Activated CD4-positive, alpha-beta T cell treated with anti-CD3 and anti-CD28 coated beads, Interleukin-2, amount 50 U/mL, for 24 hours (primary cell): ENCODE measurements at places on chromosomes 11 and 22.

DNA sequence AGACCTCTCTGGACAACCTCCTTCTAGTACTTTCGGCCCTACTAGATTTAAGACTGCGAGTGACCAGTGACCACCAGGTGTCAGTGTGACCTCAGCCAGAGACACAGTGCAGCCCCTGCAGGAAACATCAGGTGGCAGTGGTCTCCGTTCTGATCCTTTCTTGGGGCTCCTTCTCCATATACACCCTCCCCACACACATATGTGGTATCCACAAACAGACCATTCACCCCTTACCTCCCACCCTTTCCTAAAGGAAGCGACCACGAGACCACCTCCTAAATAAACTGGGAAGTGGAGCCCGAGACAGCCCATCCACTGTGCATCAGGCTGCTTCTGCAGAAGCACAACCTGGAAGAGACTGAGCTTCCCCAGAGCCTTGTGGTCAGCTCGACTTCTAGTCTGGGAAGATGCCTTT lies 38.5 kb upstream of the CYP2D6 start:
- DNase-seq: peak; percentile 54

DNA sequence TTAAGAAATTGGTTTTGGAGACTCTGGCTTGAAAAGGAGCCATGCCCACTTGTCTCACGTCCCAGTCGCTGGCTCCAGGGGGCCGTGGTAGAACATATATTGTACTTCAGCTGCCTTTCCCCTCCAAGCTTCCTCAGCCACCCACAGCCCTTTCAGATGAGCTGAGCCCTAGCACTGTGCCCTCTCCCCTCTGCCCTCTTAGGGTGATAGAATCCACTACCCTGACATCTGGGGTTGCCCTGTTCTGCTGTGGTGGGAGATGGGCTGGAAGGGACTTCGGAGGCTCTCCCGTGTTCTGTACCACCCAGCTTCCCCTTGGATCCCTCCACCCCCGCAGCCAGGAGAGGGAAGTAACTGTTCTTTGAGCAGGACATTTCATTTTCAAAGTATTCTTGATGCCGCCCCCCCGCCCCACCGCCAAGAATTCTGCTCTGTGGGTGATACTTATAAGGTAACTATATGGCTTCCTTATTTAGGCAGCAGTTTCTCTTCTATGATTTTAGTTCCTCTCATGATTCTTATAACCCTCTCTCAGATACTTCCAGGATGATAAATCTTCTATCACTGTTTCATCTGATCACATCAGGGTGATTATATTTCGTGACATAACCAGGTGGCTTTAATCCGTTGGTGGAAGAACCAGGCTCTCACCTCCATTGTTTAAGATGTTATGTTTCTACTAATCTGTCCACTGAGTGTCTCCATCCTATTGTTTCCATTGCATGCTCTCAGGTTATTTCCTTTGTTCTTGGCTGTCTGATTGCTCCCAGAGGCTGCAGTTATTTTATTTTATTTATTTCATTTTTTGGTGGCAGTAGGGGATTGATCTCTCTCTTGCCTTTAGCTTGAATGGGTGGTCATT lies 24.1 kb downstream of the ZBTB16 start:
- DNase-seq: no peak

- no peak for DNase-seq
Observed at GRCh38 chr11:30346068-30346688, 23.3 kb downstream of the ARL14EP start.

- no peak for DNase-seq
Observed at GRCh38 chr11:12792590-12792989, 118.4 kb downstream of the TEAD1 start.

DNA sequence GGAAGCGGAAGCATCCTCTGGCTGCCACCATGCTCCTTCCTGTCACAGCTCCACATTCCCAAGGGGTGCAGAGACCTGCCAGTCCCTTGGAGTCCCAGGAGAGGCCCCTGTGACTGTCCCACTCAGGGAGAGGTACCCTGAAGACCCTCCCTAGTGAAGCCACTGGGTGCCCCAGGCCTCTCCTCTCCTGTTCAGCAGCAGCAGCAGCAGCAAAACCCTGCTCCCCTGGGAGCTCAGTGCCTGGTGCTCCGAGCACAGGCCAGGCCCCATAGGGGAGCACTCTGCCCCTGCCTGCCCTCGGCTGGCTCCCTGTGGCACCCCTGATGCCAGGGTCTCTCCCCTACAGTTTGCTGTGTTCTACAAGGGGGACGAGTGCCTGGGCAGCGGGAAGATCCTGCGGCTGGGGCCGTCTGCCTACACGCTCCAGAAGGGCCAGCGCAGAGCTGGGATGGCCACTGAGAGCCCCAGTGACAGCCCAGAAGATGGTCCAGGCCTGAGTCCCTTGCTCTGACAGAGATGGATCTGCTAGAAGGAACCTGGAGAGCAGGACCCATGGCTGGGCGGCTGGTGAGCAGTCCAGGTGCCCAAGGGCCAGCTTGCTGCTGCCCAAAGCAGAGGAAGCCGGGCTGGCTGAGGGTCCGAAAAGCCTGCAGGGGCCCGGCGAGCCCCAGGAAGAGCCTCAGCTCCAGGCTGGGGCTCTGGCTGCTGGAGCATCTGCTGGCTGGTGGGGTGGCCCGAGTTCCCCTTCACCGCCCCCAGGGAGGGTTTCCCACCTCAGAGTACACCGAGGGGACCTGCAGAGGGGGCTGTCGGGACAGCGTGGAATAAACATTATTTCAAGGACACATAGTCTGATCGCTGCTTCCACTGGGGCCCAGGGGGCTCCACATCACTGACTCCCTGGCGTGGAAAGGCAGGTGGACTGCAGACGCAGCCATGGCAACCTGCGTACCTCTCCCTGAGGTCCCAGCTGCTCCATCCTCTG lies 21.3 kb downstream of the TRMU start:
- DNase-seq: no peak

DNA sequence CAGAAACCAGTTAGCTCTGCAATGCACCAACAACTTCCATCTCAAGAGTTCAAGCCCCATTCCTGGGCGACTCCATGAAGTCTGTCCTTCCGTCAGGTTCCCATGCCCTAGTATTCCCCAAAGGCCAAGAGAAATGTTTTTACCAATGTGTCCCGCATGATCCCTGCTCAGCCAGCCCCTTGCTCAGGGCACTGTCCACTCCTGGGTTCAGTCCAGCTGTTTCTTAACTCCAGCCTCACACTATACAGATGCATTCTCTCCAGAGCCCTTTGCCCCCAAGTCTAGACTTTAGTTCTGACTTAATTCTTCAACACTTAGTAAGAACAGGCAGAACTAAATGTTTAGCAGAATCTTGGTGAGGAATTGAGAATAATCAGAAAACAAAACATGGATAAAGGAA lies 497.5 kb downstream of the SOX6 start:
- DNase-seq: no peak

- DNase-seq: no peak
Observed at GRCh38 chr22:40400159-40400558, 29.8 kb downstream of the SGSM3 start.

GRCh38 chr11:129247135-129247534 lies 55.0 kb upstream of the ARHGAP32 start:
- DNase-seq: no peak

GRCh38 chr11:69832561-69833413 lies 13.6 kb upstream of the FGF3 start:
- DNase-seq: no peak

GRCh38 chr11:116513894-116514293 lies 258.9 kb downstream of the BUD13 start:
- no peak for DNase-seq

GRCh38 chr11:1011320-1011698 lies 25.2 kb downstream of the MUC6 start:
- DNase-seq: no peak

DNA sequence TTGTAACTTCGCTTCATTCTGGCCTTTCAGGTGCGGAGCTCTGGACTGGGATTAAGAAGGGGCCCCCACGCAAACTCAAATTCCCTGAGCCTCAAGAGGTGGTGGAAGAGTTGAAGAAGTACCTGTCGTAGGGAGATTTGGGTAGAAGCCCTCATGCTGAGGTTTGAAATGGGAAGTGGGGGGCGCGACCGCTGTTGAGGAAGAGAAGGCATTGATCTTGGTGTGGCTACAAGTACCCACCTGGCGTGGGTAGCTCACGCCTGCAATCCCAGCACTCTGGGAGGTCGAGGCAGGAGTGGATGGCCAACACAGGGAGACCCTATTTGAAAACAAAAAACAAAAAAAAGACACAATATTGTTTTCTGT lies 779 bp downstream of the SELENOH start:
- DNase-seq: no peak

GRCh38 chr11:120229451-120230424 lies 10.2 kb upstream of the POU2F3 start:
- no peak for DNase-seq

DNA sequence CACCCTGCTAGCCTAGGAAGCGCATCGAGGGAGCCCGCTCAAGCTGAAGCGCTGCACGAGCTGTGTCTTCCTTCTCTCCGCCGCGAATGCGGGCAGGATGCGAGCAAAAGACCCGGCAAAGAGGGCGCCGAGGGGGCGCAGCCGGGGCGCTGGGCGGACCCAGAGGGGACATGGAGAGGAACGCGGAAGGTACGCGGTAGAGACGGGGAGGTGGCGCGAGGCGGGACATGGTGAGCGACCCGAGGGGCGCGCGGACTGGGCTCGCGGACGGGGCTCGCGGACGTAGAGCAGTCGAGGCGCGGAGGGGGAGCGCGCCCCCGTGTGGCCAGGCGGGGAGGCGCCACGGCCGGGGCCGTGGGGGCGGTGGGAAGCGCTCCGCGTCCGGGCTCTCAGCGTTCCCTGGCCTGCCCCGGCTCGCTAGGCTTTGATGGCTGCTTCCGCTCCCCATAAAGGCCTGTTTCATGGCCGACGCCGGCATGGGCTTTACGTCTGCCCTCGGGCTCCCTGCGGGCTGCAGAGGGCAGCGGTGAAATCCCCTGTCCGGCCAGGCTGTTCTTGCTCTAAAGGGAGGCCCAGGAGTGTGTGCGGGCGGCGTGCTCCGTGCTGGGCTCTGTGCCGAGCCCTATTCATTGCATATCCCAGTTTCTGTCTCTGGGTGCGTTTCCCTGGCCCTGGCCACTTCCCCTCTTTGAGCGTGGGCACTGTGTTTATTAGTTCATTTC lies 31.2 kb upstream of the TRIM29 start:
- no peak for DNase-seq

DNA sequence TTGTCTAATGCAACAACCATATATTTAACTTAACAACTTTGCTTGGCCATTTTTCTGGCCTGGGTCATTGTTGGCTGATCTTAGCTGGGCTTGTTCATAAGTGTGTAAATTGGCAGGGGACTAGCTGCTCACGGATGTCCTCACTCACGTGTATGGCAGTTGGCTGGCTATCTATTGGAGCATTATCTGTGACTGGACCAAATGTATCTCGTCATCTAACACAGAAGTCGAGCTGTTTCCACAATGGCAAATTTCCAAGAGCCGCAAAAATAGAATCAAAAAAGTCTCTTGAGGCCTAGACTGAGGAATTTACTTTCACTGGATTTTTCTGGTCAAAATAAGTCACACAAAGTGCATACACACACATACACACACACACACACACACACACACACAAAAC lies 893.3 kb downstream of the FAM181B start:
- no peak for DNase-seq

DNA sequence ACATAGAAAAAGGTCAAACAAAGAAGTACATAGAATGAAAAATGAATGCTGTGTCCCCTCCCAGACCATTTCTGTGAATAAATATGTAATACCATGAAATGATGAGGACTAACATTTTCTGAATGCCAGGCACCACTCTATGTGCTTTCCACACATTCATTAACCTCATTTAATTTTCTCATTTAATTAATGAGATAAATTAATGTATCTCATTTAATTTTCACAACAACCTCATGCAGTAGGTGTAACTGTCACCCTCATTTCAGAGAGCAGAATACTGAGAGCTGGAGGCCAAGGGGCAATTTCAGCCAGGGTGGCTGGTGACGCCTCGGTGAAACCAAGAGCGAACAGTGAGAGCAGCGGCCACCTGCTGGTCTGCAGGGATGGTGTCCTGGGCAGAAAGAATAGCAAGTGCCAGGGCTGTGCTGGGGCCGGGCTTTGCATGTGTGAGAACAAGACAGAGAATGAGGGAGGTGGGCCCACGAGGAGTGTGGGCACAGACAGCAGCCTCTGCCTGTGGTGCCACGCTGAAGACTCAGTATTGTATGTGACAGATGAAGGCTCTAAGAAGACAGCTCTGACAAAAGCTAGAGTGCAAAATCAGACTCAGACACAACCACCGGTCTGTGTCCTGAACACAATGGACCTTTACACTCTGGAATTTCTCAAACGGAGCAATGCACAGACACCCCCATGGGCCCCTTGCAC lies 1.8 kb upstream of the SERPIND1 start:
- no peak for DNase-seq

DNA sequence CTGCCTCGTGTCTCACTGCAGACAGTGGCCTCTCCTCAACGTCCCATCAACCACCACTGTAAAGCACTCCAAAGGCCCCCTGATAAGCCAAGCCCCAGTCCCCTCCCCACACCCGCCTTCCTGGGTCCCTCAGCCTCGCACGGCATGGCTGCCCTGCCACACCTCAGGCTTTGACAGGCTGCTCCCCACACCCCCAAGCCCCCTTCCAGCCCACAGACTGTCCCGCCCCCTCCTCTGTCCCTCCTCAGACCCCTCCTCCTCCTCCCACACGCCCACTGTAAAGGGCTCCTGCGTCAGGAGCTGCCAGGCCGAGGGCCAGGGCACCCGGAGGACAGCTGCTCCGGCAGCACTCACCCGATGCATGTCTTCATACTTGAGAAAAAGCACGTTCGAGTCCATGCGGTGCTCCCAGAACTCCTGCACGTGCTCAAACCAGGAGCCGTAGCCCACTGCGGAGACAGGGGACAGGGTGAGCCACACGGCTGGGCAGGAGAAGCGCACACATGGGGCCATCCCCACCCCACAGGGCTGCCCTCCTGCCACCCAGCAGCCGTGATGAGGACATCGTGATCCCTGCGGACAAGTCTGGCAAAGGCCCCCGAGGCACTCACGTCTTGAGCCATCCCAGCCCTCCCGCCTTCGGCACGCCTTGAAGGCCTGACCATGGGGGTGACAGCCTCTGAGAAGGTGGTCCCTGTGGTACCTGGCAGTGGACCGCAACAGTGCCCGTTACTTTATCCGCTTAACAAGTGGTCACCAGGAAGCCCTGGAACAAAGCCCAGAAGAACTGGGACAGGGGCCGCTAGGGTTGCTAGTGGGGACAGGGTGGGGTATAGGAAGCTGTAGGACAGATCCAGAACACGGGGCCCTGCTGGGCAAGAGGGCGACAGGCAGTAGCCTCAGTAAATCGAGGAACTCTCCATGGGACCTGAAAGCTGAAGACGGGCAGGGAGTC lies 21.5 kb upstream of the EFCAB6 start:
- no peak for DNase-seq

DNA sequence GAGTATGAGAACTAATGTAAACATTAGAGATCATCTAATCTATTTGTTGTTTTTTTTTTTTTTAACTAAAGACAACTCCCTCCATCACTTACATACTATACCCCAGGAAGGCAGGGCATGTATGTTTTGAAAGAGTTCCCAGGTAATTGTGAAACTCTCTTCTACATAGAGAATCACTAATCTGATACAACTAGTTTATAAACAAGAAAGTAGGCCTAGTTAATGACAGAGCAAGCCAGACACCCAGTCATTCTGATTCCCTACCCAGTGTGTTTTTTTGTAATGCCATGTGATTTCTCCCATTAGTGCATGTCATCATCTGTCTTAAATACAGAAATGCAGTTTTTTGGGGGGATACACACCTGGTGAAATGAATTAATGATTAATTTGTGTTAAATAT lies 120.9 kb downstream of the C11orf65 start:
- no peak for DNase-seq
